Occipital lobe (tissue), 3 donors: ENCODE measurements at places on chromosomes 1 and 21.

DNA sequence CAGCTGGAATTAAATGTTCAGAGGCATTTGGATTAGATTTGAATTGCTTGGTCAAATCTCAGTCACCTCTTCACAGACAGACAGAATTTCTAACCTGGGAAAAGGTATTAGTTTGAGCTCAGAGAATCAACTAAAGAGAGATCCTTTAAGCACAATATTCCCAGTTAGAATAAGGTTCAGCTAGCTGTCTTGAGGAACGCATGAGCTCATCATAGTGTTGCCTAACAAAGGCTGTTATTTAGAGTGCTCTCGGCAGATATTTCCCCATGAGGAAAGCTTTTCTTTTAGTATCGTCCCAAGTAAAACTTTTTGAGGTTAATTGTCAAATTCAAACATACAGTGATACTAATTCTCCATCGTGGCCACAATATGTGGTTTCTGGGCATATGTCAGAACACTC is 269.9 kb downstream of the HLX start:
- DNase-seq: no peak

DNA sequence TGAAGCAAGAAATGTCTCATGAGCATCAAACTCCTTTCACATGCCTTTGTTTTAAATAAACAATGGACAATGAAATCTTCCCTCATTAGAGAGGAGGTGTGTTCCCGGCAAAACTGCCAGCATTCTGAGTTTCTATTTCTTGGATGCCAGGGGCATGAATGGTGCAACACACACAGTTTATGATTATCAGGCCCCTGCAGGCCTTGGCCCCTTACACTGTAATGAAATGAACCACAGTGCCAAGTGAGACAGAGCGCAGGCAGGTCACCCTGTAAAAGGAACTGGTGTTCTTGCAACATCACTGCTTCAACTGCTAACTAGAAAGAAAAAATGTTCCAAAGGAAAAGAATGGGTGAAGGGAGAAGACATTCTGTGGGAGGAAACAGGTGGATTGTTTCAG is 3.8 kb upstream of the PIGC start:
- DNase-seq: no peak

DNA sequence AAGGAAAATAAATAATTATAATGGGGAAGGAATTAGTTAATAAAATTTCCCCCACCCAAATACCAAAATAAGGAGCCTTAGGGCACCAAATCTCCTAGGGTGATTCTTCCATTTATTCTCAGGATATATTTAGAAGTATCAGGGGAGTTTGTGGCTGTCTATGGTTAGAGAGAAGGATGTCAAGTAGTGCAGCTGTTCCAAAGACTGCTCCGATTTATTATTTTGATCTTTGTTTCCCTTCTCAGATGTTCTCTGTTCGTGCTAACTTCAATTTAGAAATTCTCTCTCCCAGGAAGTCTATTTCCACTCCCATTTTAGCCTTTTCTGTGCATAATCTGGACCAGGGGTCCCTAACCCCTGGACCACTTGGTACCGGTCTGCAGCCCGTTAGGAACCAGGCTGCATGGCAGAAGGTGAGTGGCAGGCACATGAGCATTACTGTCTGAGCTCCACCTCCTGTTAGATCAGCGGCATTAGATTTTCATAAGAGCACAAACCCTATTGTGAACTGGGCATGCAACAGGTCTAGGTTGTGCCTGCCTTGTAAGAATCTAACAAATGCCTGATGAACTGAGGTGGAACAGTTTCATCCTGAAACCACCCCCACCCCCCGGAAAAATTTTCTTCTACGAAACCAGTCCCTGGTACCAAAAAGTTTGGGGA is 9.3 kb upstream of the MAST2 start:
- no peak for DNase-seq

DNA sequence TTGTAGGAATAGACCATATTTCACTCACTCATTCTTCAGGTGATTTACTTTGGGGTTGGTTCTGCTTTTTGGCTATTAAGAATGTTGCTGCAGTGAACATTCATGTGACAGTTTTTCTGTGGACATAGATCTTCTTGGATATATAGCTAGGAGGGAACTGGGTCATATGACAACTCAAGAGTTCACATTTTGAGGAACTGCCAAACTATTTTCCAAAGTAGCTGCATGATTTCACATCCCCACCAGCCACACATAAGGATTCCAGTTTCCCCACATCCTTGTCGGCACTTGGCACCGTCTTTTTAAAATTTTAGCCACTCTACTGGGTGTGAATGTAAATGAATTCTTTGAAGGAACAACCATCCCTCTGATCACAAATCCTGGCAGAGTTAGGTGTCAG is 126.0 kb downstream of the PRDM2 start:
- no peak for DNase-seq

DNA sequence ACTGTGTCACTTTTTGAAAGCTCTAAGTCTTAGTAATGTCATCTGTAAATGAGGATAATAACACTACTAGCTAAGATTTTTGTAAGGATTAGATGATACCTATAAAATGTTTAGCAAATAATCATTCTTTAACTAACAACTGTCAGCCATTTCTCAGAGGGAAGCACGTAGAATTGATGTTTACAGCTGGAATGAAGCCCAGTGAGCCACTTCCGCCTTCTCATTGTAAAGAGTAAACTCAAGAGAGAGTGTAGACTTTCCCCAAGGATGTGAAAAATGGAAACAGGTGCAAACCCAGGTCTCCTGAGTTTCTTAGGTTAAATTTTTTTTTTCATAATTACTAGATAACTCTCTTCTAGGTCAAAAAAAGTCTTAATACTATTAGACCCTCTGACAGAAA is 4.9 kb downstream of the GREM2 start:
- DNase-seq: no peak

GRCh38 chr21:30717105-30717504 is 1.5 kb downstream of the KRTAP21-3 start:
- DNase-seq: no peak

- DNase-seq: no peak
Observed at GRCh38 chr1:203593723-203594122, 32.9 kb upstream of the ATP2B4 start.

DNA sequence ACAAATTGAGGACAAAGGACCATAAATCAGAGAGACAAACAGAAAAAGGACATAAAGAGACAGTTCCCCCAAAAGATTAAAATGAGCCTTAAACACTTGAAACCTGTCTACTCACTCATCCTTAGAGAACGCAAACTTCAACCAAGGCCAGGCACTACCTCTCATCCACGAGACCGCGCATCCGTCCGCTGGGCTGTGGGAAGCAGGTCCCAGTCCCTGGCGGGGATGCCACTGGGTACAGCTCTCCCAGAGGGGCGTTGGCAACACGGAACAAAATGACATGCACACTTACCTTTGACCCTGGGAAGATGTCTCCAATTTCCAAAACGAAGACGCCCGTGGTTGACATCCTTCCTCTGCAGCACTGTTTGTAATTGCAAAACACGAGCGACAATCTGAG is 16.5 kb upstream of the ADARB1 start:
- no peak for DNase-seq

GRCh38 chr1:147246910-147247655 is 4.6 kb downstream of the CHD1L start:
- DNase-seq: no peak

DNA sequence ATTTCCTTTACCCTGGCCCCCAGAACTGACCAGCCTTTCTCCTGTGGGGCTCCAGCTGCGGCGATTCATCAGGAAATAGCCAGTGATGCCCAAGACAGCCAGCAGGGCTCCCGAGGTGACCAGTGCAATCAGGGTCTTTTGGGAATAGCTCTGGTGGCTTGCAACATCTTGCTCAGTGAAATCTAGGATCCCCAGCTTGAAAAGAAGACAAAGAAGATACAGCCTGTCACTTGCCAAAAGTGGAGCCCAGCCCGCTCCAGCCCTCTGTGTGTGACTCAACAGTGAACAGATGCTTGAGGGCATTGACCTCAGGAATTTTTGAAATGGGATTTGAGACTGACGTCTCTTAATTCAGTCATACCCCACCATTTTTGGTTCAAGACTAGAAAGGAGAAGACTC is 22.3 kb downstream of the CD34 start:
- DNase-seq: no peak

DNA sequence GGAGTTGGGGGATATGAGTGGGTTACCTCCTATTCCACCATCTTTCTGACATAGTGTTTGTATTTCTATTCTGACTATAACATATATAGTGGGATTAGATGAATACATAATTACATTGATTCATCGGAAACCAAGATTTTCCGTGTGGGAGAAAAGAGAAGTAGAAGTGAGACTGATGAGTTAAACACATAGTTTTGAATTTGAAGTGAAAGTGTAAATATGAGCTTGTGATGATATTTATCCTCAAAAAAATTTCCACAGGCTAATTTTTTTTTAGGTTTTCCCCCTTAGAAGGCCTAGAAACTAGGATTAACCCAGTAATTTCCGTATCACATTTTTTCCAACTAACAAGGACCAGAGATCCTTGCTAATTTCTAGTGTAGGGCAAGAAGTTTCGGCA is 6.9 kb downstream of the CD1B start:
- DNase-seq: no peak

DNA sequence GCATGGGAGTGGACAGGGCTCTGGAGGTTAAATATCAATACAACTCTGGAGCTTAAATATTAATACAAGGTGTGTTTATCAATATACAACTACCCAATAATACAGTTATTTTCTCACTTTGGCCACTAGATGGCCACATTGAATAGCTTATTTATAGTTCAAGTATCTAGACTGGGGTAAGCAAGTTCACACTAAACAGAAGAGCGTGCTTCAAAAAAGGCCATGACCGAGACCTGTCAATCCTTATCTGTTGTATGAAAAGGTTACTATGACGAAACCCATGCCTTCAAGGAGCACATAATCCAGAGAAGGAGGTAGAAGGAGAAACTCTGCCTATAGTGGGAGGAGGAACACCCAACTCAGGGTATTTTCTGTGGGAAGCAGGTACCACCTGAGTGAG is 29.1 kb downstream of the CHML start:
- DNase-seq: no peak

DNA sequence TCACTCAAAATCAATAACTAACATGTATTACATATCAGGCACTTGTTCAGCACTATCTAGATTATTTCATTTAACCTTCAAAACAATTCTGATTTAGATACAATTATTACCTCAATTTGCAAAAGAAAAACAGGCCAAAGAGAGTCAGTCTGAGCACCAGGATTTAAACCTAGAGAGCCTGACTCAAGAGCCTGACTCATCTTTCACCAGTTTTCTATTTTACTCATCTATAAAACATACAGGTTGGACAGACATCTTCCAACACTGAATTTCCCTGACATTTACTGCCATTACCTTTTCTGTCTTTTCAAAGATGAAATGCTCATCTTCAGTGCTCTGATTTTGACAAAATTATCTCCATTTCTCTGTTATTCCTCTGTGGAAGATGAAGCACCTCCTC is 116.5 kb downstream of the MRPL39 start:
- DNase-seq: no peak

GRCh38 chr1:200951016-200951415 is 56.3 kb downstream of the INAVA start:
- DNase-seq: no peak

- DNase-seq: no peak
Observed at GRCh38 chr1:107942814-107943213, 22.2 kb downstream of the VAV3 start.

GRCh38 chr1:88145752-88146151 is 538.3 kb upstream of the PKN2 start:
- DNase-seq: no peak

DNA sequence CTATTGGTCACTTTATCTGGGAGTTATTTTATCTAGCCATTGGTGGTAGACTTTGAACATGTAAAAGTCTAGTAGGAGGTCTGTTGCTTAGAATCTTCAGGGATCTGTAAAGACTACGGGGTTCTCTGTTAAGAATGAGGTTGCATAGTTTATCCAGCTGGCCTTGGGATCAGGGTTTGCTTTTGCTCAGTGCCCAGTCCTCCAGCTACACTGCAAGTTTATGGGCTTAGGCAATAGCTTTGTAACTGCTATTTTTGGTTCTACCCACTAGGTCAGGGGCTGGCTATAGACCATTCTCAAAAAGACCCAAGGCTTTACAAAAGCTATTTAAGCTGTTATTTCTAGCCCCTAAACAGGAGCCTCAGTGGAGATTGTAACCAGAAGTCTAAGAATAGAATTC is 9.8 kb downstream of the SH3GLB1 start:
- DNase-seq: no peak

DNA sequence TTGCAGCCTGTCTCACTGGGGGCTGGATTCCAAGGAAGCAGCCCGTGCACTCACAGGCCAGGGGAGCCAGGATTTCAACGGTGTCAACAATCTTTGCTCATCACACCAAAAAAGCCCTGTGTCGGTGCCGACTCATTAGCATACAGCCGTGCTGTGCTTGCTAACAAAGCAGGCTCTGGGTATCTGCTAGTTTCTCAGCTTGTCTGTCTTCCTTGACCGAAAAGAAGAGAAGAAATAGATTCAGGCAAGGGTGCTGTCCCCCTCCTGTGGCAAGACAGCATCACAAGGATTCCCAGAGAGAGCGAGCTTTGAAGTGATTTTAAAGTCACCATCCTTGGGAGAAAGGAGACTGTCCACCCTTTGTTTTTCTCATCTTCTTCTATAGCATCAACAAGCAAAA is 214.7 kb downstream of the SDCCAG8 start:
- peak; percentile 39 for DNase-seq

GRCh38 chr1:29669912-29670311 is 433.6 kb downstream of the PTPRU start:
- DNase-seq: no peak

- DNase-seq: no peak
Observed at GRCh38 chr1:203407296-203407695, 56.4 kb upstream of the FMOD start.

DNA sequence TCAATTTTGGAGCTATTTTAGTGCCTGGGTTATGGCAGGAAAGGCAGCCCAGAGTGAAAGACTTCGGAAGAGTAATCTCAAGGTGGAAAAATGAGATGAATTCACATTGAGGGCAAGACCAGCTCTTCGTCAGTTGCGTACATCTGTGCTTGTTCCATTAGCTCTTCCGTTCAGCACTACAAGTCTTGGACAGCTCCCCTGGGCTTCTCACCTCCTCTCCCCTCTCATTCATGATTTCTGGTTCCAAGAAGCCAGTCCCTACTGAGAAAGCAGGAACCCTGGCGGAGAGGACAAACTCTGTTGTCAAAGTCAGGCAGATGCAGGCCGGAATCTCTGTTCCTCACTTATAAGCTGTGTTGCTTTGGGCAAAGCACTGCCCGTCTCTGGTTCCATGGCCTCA is 76.5 kb downstream of the ACTL8 start:
- DNase-seq: no peak
